ENCODE measurements at places on chromosomes 1 and 21.

DNA sequence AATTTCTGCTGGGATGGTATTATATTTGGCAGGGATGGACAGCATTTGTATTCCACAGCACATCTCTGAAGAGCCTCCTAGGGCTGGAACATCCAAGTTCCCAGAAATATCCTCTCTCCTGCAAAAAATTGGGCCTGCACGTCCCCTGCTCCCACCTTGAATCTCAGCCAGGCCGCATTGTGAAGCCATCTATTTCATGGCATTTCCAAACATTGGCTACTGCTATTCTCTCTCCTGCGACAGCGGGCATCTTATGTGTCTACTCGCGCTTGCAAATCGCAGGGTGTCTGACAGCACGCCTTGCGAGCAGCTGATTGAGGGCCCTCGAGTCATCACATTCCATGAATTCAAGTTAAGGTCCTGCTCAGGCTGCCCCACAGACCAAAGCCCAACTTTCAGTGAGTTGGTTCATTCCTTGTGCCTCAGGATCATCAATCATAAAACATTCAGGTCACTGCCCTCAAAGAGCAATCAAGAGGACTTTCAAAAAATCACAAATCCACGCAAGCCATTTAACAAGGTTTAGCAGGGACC lies 15.8 kb downstream of the RGS8 start:
- DNase-seq: no peak

DNA sequence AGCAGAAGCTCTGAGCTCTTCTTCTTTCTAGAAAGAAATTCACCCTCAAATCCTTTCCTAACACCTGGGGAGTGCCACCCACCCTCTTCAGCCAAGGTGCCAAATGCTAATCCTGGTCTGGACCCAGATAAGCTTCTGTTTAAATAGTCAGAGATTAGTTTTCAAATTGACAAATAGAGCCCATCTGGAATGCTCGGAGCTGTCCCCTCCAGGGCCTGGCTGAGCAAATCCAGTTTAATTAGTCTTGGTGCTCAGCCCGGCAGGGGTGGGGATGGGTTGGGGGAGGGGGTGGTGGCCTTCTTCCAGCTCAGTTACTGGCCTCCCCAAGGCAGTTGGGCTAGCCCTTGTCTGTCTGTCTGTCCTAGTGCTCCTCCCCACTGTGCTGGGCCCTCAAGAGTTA lies 269.5 kb downstream of the GRIK3 start:
- no peak for DNase-seq

- DNase-seq: no peak
Measured at GRCh38 chr1:7495962-7496361, 275.1 kb upstream of the VAMP3 start.

GRCh38 chr1:201156819-201157218 lies 2.5 kb upstream of the TMEM9 start:
- DNase-seq: no peak

GRCh38 chr1:30036666-30037065 lies 686.7 kb downstream of the MATN1 start:
- DNase-seq: no peak

- peak; percentile 40 for DNase-seq
Measured at GRCh38 chr1:10399444-10399941, 629 bp downstream of the PGD start.

- no peak for DNase-seq
Measured at GRCh38 chr1:154888757-154889156, 18.7 kb upstream of the KCNN3 start.

DNA sequence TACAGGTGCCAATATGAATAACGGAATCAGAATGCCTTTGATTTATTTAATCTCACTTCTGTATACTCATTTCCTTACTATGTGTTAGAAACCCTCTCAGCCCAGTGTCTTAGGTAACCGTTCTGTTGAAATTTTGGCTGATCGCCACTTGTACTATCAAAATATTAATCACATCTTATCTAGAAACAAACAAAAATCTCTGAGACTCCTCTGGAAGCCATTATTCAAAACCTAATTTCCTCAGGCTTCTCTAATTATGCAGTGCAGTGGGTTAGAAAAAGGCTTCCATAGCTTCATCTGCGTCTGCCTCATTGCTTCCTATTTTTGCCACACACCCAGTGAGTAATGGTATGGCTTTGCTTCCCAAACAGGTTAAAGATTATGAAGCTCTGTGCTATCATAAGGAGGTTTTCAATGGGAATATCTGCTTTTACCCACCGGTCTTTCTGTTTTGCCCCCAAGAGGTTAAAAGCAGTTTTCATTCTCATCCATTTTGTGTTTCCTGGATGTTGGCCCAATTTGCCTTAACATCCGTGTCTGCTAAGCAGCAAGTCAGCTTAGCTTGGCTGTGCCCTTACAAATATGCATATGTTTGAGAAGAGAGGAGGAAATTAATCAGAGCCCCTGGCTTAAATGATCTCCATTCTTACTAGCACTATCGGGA lies 129.6 kb downstream of the RYR2 start:
- no peak for DNase-seq

DNA sequence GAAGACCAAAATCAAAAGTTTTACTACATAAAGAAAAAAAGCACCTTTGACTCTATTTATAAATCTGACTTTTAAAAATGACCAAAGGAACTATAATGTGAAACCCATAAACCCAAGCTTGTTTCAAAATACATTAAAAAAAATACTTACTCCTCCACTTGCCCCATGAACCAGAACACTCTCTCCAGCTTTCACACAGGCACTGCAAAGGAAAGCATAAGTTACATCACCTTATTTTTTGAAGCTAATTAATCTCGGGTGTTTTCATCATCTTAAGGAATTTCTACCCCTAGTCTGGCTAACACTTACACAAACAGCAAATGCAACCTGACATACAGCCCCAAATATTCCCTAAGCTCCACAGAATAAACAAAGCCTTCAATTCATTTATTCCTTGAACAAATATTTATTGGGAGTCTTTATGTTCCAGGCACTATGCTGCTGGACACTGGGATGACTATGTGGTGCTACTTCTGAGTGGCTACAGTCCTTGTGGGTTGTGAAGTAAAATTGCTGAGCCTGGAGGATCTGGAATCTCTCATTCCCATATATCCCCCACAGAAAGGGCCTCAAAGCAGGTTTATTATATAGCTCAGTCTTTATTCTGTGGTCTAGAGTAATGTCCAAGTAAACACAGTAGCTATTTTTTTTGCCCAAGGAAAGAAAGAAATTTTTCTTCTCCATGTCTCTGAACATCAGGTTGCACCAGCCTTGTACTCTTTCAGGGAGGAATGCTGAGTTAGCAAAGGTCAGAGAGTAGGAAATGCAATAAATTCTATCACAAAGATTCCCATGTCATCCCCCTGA lies 18.2 kb downstream of the CRYZ start:
- no peak for DNase-seq

DNA sequence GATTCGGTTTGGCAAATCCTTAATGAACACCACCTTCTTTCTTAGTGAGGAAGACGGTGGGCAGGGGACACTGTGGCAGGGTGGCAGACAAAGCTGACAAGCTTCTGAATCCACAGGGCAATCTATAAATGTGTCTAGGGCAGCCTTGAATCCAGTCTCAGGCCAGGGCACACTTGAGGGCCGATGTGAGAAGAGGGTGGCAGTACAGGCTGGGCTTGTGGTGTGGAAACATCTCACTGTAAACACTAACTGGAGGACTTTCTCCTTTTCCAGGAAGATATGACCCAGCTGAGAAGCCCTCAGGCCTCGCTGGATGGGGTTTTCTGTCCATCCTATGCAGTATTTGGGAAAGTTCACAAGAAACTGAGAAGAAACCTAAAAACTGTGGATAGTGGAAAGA lies 46.5 kb downstream of the PKP1 start:
- no peak for DNase-seq

GRCh38 chr1:168555508-168556046 lies 11.8 kb upstream of the XCL2 start:
- DNase-seq: no peak

DNA sequence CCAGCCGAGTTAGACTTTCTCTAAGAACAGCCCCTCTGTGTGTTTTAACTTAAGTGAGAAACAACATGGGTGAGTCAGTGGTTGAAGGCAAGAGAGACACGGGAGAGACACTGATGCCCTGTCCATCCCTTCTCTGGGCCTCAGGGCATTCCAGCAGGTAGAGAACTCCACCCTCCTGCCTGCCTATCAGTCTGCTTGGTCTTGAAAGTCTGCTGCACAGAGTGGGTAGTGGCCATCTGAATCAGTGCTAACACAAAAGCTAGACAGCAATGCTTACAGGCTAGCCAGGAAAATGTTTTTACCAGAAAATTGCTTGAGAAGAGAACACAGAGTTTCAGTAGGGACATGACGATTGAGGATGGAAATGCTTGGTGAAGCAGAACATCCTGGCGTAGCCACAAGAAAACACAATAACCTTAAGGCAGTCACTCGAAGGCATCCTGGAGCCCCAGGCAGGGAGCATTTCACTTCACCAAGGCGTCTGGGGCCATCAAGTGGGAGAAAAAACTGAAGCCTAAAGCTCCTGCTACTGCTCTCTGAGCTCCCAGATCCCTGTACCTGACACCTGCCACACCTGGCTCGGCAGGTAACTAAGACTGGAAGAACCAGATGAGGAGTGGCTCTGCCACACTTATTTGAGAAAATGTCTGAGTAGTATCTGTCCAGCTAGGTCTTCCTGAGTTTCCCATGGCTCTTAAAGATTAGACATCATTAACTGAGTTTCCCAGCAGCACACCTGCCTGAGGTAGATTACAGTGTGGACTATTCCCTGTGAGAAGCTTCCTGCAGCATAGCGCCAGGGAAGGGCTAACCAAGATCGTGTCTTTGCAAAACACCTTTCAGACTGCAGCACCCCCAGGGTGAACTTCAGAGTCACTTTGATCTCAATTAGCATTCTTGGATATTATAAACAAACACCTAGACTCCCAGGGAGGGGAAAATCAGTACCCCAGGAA lies 18.1 kb upstream of the LBR start:
- DNase-seq: no peak

- DNase-seq: no peak
Measured at GRCh38 chr1:34276606-34277005, 99.9 kb downstream of the C1orf94 start.

GRCh38 chr1:119791377-119791776 lies 19.9 kb downstream of the REG4 start:
- no peak for DNase-seq

- no peak for DNase-seq
Measured at GRCh38 chr1:197320991-197321531, 53.0 kb downstream of the CRB1 start.

GRCh38 chr1:11281518-11282331 lies 8.7 kb downstream of the UBIAD1 start:
- no peak for DNase-seq

- DNase-seq: no peak
Measured at GRCh38 chr1:36889478-36890226, 144.7 kb downstream of the GRIK3 start.

- DNase-seq: no peak
Measured at GRCh38 chr1:156905651-156906050, 12.1 kb downstream of the PEAR1 start.

GRCh38 chr1:36126797-36127500 lies 1.9 kb upstream of the COL8A2 start:
- no peak for DNase-seq

- DNase-seq: no peak
Measured at GRCh38 chr1:183806125-183806524, 1.2 kb downstream of the RGL1 start.

DNA sequence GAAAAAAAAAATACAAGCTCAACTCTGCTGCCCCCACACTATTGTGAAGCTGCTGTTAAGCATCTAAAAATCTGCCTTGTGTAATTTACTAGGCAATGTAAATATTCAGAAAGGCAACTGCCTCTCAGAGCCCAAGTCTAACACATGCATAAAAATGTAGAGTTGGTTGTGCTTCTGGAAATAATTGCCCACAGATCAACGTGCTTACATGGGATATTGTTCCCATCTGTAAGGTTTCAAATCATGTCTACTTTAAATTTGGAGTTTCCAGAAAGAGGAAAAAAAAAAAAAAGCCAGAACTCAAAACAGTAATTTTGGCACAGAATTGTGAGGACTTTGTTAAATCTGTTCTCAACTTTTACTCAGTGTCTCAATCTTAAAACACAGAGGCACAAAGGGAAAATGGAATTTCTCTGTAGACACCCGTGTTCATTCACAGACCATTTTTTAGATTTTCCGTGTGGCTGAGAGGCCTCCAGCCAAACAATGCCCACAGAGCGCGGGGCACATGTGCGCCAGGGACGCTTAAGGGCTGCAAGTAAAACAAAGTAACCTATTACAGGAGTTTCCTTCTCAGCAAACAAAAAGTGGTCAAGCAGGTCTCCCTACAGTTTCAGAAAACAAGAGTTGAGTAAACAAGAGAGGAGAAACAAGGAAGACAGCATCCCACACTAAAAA lies 115.5 kb downstream of the RERE start:
- DNase-seq: no peak

DNA sequence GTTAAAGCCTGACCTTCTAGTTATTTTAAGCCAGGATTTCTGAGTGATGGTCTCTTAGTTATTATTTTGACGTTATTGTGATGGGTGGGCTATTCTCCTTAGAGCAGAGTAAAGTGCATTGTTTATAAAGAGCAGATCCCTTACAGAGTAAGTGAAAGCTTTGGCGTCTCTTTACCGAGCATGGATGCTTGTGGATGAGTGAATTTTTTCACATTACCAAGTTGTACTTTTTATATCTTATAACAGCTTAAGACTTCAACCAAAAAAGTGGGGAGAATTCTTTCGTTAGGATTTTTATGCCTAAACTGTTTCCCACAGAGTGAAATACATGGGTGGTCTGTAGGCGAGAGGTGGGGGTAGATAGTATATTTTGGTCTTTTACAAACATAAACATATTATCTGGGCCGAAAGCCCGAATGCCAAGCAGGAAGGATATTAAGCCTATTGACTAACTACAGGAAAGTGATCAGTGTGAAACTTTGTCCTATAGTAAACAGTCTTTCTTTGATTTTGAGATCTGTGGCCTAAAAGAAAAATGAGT lies 279.1 kb upstream of the C1orf105 start:
- no peak for DNase-seq

DNA sequence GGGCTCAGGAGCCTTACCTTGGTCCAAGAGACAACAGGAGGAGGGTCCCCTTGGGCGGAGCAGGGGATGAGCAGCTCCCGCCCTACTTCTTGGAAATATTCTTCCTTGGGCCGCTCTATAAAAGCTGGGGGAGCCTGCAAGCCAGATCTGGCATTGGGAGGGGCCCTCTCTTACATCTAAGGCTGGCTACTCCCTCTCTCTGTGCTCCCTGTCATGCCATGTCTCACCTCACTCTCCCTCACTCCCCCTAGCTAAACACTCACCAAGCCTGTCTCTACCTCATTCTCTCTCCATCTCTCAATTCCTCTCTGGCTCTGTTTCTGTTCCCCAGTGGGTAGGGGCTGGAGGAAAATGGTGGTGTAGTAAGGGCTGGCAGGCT lies 6.5 kb upstream of the TAGLN2 start:
- DNase-seq: no peak

DNA sequence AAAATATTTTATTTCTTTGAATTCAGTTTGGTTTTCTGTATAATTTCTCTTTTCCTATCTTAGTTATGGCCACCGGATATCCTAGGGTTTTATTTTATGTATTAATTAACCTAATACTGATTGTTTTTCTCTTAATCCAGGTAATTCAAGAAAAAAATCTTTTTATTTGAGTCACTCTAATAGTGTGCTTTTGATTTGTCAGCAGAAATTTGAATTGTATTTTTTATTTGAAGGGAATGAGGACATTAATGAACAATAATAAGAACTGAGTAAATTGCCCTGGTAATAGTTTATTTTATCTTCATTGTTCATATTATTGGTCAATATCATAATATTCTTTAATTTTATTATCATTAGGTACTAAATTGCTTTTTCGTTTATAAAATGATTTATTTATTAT lies 120.1 kb downstream of the USP25 start:
- no peak for DNase-seq

- DNase-seq: no peak
Measured at GRCh38 chr21:18716578-18717138, 313.1 kb upstream of the TMPRSS15 start.

- no peak for DNase-seq
Measured at GRCh38 chr1:18320051-18320450, 160.7 kb upstream of the KLHDC7A start.
